Activated CD4-positive, CD25-positive, alpha-beta regulatory T cell treated with anti-CD3 and anti-CD28 coated beads, Interleukin-2, amount 50 U/mL, for 16 hours (primary cell): ENCODE measurements at places on chromosomes 7 and 10.

DNA sequence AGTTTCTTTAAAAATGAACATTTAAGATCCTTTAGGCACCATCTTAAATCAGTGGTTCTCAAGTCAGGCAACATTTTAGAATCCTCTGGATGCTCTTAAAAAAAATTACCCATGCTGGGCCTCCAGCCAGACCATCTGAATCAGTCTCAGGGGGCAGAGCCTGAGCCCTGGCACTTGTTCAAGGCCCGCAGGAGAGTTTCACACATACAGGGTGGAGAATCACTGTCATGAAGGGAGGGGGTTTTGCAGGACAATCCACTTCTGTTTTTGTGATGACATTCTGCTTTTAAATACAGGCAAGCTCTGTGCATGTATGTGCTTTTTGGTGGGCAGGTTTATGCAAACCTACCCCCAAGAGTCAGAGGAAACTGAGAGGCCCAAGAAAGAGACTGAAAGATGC is 268.6 kb downstream of the SEC23IP start:
- DNase-seq, result no peak

DNA sequence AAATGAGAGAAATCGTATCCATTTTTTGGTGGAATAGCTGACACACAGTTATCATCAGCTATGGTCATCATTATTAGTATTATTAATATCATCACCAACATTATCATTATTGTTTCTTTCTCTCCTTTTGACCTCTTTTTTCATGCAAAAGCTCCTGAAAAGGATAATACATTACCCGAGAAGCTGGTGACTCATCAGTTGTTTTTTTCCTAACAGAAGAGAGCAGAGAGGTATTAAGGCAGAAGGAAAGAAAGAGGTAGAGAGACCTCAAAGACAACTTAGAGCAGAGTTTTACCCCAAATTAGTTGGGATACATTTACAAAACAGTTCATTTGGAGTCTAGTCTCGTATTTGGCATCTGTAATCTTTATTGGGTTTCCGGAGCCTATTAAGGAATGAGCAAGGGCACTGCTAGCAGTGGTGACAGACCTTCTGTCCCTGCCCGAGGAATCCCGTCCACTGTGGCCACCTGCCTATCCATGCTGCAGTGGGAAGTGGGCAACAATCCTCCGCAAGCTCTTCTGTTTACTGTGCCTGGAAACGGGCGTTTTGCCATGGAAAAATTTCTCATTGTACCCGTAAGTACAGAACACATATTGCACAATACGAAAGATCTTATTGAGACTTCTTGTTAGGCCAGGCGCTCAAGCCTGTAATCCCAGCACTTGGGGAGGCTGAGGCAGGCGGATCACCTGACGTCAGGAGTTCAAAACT is 170.0 kb upstream of the MKLN1 start:
- no peak for DNase-seq

- DNase-seq, result no peak
Measured at GRCh38 chr7:95517458-95517857, 31.7 kb downstream of the ASB4 start.

DNA sequence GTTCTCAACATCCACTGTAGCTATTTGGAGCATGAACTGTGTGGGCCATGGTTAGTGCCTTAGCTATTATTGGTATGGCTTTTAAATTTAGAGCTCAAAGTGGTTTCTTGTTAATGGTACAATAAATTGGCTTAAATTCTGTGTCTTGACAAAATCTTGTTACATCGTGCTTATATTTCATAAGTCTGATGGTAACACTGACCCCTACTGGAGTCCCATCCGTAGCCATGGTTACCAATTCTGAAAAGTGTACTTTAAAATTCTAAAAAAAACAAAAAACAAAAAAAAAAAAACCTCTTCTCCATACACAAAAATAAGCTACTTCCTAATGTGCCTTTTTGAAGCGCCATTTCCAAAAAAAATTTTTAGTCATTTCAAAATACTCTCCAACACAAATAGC is 6.4 kb upstream of the RPP30 start:
- DNase-seq, result no peak

DNA sequence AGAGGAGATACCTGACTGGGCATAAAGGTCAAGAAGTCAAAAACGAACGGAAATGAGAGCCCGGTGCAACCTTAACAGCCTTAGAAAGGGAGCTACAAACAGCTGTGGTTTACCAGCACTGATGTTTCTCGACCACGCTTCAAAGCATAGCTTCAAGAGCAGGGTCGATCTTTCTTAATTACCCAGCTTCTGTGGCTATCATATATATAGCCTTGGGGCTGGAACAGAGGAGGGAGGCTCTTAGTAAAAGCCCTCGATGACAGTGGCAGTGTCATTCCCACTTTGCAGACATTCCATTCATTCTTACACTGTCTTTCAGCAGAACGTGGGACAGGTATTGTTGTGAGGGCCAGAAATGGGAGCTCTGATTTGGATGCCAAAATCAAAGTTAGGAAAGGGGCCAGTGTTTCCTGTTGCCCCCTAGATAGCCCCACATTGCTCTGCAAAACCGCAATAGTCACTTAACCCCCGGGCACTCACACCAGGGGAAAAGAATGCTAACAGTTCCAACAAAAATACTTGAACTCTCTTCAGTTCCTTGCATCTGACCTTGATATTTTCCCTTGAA is 141.5 kb downstream of the MTPAP start:
- DNase-seq, result no peak

DNA sequence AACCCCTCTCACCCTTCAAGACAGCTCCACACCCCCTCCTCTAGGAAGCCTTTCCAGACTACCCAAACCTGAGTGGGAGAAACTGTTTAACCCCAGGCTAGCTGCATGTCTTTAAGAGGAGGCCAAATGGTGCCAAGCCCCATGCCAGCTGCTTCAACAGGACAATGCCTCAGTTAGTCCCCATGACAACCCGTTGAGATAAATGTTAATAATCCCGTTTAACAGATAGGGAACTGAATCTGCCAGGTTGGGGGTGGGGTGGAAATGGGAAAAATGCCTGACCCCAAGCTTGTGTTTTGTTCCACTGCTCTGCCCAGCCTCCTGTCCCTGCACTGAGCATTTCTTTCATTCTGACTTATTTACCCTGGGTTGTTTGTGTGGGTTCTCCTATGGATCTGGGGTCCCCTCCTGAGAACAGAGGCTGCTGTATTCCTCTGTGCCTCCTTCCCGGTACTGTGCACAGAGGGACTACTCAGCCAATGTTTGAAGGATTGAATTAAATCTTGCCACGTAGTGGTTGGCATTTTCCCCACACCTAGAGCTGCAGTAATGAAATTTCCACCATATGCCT is 452.6 kb upstream of the ZMIZ1 start:
- DNase-seq, result no peak

- DNase-seq, result no peak
Measured at GRCh38 chr7:2886900-2887299, 42.8 kb upstream of the GNA12 start.

GRCh38 chr10:123750901-123751300 is 84.7 kb downstream of the GPR26 start:
- no peak for DNase-seq
